ENCODE measurements at places on chromosomes 2 and 18.

- no peak for DNase-seq
Measured at GRCh38 chr2:45758018-45758417, 106.5 kb downstream of the PRKCE start.

DNA sequence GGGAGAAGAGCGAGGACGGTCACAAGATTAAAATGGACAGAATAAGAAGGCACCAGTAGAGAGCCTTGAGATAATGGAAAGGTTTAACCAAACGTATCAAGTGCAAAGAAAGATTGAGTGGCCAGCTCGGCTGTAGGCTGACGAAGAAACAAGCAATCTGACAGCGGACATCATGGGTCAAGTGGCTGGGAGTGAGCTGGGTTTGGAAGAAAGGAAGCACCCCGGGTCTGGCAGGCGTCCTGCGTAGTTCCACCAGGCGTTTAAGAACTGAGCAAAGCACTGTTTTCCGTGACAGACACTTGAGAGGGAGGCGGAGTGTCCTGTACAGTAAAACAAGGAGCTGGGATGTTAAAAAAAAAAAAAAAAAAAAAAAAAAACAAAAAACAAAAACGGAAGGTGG, 27.1 kb downstream of the DAPL1 start:
- DNase-seq, result no peak

DNA sequence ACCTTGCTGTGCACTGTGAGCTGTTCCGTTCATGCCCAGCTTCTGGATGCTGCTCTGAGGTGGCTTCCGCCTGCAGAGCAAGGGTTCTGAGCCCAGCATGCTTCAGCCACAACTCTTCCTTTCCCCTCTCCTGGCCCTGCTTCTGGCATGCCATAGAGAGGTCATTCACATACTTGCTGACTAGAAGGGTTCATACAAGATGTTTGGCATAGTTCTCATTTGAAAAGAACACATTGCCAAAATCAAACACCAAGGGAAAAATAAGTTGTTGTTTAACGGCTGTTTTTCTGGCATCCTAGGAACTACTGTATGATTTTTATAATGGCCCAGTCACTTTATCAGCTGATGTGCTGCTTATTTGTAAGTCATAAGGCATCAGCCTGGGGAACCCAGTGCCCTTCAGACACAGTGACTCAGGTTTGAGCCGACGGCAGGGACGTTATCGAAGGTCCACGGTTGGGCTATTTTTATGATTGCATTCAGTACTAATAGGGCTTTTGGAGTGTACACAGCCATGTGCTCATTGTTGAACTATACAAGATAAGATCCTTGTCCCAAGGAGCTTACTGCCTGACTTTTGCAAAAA, 53.9 kb upstream of the CTAGE1 start:
- no peak for DNase-seq

DNA sequence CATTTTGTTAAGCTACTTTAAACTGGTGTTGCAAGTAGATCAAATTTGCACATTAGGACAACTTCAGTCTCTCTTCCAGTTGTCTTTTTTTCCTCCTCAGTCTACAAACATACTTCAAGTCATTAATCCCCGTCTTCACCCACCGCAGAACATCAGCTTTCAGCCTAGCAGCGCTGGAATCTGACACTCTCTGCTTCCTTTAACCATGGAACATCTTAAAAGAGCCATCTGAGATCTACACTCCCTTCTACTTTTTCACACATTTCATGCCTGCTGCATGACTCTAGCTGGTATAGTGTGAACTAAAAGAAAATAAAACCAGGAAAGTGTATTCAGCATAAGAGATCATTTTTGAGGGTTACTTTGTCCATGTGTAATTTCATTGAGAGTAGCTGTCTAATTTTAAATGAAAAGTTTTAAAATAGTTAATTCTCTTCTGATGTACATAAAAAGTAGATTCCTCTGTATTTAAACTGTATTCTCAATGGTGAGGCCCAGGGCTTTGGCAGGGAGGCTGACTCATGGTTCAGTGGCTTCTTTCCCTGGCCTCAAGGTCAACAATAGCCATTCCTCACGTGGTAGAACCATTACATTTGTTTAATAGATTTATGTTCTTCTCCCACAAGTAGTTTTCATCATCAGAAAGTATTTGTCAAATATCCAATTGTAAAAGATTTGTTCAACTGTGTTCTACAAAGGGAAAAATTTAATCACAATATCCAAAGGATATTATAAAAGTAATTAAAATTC, 16.5 kb downstream of the SGPP2 start:
- DNase-seq, result no peak

- DNase-seq, result no peak
Measured at GRCh38 chr2:88206665-88207347, 36.7 kb downstream of the THNSL2 start.

DNA sequence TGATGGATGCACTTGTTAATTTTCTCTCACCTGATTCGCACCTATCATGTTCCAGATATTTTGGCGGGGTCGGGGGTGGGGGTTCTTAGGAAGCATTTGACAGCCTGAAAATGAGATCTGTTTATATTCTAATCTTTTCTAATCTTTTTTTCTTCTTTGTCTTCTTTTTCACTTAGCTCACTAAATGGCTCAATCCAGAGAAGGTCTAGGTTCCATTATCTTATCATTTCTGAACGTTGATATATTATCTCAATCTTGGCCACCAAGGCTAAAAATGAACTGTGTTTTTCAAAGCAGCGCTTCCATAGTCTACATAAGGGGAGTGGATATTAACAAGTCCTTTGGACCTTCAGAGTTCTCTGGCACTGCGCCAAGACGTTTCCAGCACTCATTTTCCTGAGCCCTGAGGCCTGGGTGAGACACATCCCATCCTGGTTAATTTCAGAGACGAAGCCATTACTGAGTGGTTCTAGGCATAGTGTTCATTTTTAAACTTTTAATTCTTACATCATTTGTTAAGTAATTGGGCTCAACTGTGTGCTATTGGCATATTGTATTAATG, 229.0 kb downstream of the SOX11 start:
- no peak for DNase-seq

DNA sequence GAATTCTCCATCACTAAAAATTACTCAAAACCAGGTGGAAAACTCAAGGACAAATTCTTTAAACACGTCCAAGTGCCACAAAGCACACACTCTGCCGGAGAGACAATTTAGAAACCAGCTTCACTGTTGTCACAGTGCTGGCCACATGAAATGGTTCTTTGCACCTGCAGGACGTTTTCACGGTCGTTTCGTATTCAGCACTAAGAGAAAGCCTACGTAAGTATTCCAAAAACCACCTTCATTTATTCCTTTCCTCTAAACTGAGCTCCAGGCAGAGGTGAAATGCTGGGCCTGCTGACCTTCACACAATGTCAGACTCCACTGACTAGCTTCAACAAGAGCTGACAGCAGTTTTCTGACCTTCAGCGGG, 680 bp downstream of the ATP5F1A start:
- DNase-seq, result no peak

GRCh38 chr2:32773448-32773808, 145.6 kb downstream of the TTC27 start:
- no peak for DNase-seq

GRCh38 chr2:2899826-2900225, 477.8 kb downstream of the EIPR1 start:
- DNase-seq, result no peak

GRCh38 chr2:220569112-220569897, 941.9 kb downstream of the SLC4A3 start:
- no peak for DNase-seq

DNA sequence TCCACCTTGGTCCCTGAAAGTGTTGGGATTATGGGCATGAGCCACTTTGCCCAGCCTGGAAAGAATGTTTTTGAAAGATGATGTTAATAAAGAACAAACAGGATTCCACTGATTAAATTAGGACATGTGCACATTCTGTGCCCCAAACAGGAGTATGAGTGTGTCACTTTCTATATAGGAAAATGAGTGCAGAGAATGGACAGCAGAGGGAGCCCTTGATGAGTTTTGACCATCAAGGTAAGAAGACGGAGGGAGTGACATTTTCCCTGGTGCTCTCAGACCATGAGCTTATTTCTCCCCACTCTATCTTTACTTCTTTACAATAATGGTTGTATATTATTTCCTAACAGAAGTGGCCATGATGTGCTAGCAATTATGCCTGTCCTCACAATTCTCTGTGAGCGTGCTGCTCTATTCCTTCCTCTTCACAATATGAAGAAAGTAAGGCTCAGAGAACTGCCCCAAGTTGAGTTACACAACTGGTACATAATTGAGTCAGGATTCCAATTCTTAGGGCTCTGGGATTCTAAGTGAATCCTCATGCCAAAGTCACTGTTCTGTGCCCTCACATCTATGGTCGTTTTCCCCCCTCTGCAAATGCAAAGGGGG, 20.6 kb downstream of the RPL37A start:
- DNase-seq, result no peak

DNA sequence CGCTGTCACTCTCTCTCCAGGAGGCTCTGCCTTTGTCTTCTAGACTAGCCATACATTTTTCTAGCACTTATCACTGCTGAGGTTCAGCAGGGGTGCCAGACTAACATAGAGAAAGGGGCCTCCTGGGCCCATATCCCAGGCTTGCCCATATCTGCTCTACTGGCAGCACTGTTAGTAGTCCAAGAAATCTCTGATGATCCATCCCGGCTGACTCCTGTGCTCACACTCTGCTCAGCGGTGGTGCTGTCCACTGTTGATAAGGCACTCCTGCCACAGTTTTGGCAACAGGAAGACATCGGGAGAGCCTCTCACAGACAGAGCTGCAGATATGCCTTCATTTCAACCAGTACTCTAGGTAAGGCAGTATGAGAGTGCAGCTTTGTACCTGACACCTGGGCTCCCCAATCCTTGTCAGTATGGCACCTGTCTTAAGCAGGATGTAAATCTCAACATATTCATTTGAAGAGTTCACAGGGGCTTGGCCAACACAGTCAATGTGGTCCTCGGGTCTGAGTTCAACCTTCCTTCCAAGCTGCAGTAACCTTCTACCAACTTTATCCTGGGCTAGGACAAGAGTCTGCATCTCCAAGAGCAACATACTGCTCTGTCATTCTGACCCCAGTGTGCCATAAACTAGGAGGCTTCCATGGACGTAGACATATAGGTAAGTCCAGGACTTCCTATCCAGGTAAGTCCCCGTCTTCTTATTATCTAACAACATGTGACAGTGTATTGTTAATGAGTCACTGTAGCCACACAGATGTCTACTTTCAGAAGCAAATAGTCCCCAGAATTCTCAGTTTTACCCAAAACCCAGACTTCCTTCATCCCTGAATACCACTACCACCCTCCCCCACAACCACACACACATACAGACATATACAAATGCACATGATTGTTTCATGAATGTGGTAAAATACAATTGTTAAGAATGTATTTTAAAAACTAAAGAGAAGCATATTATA, 16.2 kb downstream of the KLF7 start:
- no peak for DNase-seq

DNA sequence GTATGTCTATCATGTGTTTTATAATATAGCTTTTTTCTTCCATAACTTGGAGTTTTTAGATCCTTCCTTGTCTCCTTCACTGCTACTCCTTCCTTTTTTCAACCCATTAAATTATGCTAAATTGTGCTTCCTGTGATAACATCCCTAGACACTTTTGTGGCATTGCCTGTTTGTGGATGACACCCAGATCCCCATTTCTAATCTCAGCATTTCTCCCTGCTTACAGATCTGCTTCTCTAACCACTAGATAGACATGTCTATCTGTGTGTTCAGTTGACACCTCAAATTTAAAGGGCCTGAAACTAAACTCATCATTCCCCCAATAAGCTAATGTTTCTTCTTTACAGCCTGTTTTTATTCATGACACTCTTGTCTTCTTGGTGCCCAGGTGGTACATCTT, 244.8 kb downstream of the BABAM2 start:
- no peak for DNase-seq

- no peak for DNase-seq
Measured at GRCh38 chr2:102294802-102295489, 16.4 kb upstream of the IL1RL1 start.

DNA sequence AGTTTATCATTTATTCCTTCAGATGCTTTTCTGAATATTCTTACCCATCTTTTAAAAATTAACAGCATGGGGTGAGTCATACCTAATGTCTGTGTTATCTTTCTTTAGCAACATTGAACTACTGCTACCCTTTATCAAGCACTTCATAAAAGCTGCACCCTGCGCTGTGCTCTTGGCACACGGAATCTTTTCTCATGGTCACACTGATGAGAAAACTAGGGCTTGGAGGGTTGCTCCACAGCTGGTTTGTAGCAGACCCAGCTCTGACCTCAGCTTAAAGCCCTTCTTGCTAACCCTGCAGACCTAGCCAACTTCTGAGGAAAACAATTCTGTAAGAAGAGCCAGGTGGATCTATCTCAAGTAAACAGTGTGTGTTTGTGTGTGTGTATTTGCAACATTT, 106.3 kb downstream of the RNF144A start:
- DNase-seq, result no peak

DNA sequence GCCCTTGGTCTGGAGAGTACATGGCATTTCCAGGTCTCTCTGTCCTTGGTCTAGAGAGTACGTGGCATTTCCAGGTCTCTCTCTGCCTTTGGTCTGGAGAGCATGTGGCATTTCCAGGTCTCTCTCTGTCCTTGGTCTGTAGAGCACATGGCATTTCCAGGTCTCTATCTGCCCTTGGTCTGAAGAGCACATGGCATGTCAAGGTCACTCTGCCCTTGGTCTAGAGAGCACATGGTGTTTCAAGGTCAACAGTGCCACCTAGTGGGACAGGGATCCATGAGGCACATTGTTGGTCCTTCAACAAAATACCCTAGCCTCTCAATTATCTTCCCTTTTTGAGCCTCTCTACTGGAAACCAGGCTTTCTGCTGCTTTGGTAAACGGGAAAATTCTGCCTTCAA, 250.2 kb downstream of the OTX1 start:
- DNase-seq, result no peak

DNA sequence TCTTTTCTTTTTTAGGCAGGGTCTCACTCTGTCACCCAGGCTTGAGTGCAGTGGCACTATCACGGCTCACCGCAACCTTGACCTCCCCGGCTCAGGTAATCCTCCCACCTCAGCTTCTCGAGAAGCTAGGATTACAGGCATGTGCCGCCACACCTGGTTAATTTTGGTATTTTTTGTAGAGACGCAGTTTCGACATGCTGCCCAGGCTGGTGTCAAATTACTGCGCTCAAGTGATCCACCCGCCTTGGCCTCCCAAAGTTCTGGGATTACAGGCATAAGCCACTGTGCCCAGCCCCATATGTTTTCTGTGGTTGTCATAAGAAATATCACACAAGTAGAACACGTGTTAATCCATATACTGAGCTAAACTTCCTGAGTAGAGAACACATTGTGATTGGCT, 14.6 kb downstream of the ENOSF1 start:
- no peak for DNase-seq

GRCh38 chr2:203704430-203704829, 2.0 kb upstream of the CD28 start:
- no peak for DNase-seq

- no peak for DNase-seq
Measured at GRCh38 chr2:160794926-160795325, 301.3 kb upstream of the RBMS1 start.

GRCh38 chr18:49537232-49537896, 24.5 kb upstream of the LIPG start:
- DNase-seq, result no peak
